ENCODE measurements at places on chromosomes 7 and 10.

DNA sequence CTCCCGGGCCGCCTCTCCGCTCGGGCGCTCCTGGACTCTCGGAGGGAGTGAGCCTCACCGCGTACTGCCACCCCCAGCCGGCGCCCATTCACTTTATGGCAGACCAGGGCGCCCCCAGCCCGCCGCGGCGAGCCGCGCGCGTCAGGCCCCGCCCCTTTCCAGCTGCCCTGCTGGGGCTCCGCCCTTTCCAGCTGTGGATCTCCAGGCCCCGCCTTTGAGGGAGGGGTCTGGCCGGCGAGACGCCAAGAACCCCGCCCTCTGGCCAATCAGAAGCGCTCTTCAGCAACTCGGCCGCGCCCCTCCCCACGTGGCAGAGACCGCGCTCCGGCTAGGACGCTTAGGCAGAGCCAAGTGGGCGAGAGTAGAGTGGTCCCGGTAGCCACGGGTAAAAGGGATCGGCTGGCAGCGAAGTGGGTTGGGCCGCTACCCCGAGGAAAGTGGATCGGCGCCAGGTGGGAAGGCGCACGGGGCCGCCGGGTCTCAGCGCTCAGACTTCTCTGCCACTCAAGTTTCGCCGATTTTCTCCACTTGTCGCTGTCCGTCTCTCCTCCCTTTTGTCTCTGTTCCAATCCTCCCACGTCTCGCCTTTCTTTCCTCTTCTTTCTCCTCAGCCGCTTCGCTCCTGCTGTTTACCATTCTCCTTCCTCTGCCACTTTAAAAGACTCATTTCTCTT, at the start of gene PITX3:
Gene PITX3 (minus strand): TSS at position 69 of the 674 bp plus-strand sequence. CDS start 9,432 bp downstream, outside the sequence.
- DNase-seq, result peak; percentile 85

- DNase-seq, result no peak
Measured at GRCh38 chr10:68924593-68924992, 23.5 kb downstream of the DDX50 start.

GRCh38 chr7:28423918-28424514, 11.7 kb downstream of the CREB5 start:
- no peak for DNase-seq

- DNase-seq, result no peak
Measured at GRCh38 chr7:73912223-73912622, 51.3 kb downstream of the TMEM270 start.

DNA sequence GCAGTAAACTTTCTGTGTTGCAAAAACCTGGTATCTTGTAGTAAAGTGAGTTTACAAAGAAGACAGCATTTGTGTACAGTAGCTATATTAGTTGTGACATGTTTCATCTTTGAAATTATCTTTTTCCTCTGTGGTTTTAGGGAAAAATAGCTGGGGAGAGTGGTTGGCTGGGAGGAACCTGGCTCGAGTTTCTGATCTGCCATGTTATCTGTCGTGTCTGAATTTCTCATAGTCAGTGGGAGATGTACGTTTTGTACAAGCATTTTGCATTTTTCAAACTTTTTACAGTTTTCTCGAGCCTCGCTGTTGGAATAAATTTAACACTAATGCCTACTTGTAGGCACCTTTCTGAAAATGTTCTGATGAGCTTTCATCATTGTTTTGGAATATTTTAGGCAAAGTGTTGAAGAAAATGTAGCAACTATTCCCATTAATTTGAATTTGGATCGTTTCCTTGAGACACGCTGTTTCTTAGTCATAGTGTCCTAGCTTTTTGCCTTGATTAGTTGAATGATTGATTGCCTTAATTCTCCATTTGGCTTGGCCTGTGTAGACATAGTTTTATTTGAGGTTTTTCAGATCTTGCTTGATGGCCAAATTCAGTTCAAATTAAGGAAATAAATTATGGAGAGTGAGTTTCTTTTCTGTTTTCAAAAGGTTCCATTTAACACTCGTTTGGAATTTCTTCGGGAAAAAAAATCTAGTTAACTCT, 65.1 kb downstream of the CAMK1D start:
- DNase-seq, result no peak

GRCh38 chr10:35674843-35675242, 32.7 kb upstream of the FZD8 start:
- DNase-seq, result no peak

DNA sequence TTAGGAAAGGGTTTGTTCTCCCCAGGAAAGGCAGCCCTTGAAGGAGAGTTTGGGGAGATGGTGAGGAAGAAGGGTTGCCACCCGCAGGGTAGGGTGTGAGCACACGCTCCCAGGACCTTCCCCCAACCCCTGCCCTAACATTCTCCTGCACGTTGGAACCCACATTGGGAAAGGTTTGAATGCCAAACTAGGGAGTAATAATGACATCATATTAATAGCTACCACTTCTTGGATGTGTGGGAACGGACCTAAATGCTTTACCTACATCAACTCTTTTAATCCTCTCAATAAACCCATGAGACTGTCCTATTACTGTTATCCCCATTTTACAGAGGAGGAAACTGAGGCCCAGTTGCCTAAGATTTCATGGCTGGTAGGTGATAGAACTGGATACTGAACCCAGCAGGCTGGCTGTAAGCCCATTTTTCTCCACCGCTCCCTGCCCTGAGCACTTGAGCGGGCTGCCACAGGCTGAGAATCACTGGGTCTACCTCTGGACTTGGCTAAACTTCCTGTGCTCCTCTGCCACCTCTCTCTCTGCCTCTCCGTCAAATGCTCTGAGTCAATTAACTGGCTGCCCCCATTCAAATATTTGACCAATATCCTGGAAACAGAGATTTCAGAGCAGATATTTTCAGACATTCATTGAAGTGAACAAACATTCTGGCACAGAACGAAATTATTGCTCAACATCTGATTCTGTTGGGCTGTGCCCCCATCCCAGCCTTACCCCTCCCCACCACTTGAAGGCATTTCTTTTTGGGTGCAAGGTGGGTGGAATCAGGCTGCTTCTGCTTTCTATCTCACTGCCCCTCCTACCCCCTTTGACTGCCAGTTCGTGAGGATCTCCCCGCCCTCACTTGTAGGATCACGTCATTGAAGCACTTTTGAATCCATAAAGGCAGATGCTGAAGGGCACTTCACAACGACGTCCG, 129.7 kb downstream of the C10orf105 start:
- no peak for DNase-seq

DNA sequence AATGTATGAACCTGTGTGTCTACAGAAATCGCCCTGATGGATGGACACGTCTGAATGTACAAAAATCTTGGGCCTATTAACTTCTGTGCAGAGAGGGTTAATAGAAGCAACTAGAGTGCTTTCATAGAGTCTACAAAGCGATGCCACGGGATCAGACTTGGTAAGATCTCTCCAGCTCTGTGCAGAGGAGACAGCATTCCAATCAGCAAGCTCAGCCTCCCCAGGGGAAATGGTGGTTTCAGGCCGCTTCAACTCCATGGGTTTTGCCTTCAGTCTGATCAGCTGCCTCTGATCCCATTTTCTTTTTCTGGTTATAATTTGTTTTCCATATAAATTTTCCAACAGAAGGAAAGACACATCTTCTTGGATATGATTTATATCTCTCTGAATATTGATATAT, 35.1 kb upstream of the COBL start:
- no peak for DNase-seq

- DNase-seq, result no peak
Measured at GRCh38 chr7:87564296-87564963, 36.3 kb downstream of the ABCB1 start.

DNA sequence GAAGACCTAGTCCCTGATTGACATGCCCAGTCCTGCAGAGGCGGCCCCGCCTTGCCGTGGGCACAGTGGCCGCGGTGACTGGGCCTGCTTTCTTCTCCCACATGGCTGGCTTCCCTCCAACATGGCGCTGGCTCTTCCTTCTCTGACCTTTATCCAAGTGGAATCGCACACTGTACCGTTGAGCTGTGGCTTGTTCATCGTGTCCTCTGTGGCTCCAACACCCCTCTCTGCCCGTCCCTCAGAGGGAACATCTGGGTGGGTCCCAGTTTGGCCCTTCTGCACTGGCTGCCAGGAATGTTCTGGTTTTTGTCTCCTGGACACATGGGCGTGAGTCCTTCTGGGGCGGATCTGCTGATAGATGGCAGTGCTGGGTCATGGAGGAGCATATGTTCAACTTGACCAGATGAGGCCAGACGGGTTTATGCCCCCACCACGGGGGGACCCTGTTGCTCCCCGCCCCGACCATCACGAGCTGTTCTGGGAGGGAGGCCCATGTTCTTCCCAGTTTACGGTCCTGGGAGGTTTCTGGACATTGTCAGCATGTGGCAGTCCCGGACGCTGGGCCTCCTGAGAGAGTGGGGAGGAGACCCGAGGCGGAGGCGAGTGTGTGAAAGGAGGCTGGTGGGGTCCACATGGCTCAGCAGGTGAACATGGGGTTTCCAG, 63.5 kb downstream of the LHPP start:
- DNase-seq, result no peak

- DNase-seq, result no peak
Measured at GRCh38 chr7:151423936-151424335, 14.1 kb upstream of the WDR86 start.

DNA sequence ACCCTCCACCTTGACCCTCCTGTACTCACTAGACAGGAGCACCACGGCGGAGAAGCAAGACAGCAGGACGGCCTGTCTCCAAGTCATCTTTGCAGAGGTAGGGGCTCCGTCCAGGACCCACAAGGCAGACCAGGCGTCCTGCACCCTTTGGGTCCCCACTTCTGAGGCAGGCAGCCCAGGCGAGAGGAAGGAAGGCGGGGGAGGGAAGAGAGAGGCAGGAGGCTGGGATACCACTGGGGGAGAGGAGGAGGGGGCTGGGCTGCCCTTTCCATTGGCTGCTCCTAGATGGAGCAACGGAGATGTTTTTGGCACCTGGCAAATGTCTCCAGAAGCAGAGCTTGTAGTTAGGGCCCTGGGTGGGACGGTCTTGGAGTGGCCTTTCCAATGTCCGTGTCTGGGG, at the start of gene UCMA:
Gene UCMA (minus strand): TSS at position 203 of the 400 bp plus-strand sequence. CDS start 116 bp downstream, at position 87.
- no peak for DNase-seq

- no peak for DNase-seq
Measured at GRCh38 chr7:112193915-112194502, 12.2 kb downstream of the DOCK4 start.

GRCh38 chr7:148214101-148214500, 376.5 kb upstream of the C7orf33 start:
- no peak for DNase-seq

- no peak for DNase-seq
Measured at GRCh38 chr10:100659361-100660098, 85.9 kb upstream of the PAX2 start.

GRCh38 chr10:28370107-28370835, 67.4 kb upstream of the MPP7 start:
- no peak for DNase-seq

GRCh38 chr7:123747620-123748141, 1.1 kb downstream of the WASL start:
- DNase-seq, result no peak

DNA sequence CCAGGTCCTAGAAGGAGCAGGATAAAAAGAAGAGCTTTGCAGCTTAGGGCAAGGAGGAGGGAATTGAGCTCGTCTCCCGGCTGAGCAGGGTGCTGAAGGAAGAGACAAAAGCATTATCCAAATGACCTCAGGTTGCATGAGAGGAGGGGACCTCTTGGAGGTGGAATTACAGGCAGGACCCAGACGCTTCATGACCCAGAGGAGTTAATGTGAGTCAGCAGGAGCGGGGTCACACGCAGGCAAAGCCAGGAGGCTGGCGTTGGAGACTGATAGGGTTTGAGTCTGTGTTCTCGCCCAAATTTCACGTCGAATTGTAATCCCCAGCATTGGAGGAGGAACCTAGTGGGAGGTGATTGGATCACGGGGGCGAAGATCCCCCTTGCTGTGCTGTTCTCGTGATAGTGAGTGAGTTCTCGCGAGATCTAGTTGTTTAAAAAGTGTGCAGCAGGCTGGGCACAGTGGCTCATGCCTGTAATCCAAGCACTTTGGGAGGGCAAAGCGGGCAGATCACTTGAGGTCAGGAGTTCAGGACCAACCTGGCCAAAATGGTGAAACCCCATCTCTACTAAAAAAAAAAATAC, 63.7 kb upstream of the AUTS2 start:
- DNase-seq, result no peak

GRCh38 chr7:156560075-156560474, 80.5 kb upstream of the RNF32 start:
- DNase-seq, result no peak

GRCh38 chr10:91054325-91054724, 133.4 kb upstream of the ANKRD1 start:
- no peak for DNase-seq

DNA sequence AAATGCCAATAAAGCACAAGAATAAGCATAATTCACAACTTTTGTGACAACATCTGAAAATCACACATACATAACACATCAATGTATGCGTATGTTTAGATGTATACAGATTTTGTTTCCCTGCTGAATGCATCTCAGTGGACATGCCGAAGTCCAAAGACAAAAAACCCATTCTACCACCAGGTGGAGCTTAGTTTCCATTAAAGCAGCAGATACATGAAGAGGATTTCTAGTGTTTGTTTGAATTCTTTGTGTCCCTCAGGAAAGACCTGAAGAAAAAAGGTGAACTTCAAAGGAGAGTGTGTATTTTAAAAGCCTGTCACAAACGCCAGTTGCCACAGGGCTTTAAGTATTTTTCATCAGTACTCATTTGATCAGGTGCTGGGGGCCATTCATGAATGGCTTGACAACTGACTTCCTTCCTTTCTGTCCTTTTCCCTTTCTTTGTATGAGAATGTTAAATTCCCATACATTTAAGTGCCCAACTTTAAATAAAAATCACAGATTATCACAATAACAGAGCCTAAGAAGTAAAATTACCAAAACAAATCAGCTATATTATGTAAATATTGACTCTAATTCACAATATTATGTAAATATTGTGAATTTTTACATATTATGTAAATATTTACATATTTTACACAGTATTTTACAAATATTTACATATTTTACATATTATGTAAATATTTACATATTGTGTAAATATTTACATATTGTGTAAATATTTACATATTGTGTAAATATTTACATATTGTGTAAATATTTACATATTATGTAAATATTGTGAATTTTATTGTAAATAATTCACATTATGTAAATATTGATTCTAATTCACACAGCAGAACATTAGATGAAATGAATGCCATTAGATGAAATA, 343.0 kb downstream of the CRPPA start:
- no peak for DNase-seq

DNA sequence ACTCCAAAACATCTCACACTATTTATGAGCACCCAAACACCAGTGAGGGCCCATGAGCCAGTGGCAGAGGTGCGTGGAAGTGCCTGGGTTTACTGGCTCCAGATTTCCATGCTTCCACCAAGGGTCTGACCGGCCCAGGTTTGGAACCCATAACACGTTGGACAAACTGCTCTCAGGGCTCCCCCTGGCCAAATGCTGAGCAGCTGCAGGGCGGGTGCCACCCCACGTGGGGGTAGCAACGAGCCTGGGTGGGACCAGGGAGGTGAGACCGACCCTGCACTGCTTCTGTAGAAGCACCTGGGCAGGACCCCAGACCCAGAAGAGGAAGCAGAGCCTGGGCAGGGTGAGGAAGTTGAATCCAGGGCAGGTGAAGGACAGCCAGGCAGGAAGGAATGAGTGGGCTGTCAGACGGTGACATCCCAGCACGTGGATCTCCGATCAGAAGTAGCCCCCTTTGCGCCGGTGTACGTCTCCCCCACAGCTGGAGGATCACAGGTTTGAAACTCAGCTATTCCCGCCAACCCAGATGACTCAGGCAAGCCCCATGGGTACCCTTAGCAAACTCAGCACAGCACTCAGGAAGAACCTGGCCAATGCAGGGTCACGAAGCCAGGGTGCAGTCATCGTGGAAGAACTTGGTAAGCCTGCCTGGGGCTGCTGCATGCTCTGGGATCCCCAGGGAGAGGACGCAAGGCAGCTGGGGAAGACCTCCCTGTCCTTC, 100.4 kb upstream of the DDC start:
- no peak for DNase-seq
